AG08395 (cell line): ENCODE measurements at places on chromosomes 13 and 19.
A peak's percentile ranks its signal among the peaks of the same experiment; 100 is the strongest.

DNA sequence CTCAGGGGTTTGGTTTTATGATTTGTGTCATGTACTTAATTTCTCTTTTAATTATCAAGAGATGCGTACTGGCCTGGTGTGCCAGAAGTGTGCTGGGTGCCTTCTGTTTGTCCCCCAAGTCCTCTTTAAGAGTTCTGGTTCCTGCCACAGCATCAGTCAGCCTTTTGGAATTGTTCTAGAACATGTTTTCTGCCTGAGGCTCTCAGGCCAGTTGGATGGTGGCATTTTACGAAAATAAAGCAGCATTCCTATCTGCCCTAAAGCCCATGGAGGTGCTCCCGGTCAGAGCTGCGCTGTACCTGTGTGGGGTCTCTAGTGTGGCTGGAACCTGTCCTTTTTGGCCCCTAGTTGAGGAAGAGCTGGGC, 54.1 kb downstream of the TSSK6 start:
- DNase-seq, result no peak

DNA sequence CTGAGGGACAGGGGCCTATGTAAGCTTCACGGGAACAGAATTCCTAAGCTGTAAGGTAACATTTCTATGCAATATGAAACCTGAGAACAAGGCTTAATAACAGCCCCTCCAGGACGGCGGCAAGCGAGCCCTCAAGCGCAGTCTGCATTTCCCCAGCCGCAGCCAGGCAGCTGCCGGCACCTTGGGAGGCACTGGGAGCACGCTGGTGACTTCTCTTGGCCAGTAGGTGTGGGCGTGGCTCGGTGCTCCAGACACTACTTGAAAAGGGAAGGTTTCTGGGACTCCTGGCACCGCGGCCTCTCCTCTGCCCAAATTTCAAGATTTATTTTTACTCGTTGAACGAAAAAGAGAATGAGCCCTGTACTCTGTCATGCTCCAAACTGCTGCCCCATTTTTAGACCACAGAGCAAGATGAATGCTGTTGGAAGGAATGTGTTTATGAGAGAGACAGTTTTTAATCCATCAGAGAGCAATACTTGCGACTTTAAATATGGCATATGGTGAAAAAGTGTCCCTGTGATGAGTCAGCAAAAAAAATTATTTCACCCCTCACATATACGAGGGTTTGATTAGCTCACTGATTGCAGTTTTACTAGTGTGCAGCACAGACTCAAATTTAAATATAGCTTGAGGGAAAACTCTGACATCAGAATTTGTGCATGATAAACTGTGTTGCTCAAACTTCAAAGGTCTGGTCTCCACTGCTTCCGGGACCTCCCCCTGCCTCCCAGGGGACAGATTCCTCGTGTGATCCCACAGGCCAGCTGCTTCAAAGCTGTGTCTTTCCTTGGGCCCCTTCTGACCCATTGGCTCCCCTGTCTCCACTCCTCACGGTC, 81.2 kb downstream of the COL4A2 start:
- peak; percentile 75 for DNase-seq

DNA sequence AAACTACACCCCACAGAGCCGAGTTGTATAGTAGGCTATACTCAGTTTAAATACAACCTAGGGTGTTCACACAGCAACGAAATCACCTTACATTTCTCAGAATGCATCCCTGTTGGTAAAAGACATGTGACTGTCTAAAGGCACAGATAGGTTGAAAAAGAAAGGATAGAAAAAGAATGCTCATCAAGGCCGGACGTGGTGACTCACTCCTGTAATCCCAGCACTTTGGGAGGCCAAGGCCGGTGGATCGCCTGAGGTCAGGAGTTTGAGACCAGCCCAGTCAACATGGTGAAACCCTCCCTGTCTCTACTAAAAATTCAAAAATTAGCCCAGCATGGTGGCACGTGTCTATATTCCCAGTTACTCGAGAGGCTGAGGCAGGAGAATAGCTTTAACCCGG, 3.8 kb upstream of the IL17D start:
- no peak for DNase-seq

GRCh38 chr19:40388481-40388880, 1.5 kb downstream of the HIPK4 start:
- DNase-seq, result no peak

GRCh38 chr19:4557971-4558941, 1.2 kb downstream of the SEMA6B start:
- peak; percentile 55 for DNase-seq

DNA sequence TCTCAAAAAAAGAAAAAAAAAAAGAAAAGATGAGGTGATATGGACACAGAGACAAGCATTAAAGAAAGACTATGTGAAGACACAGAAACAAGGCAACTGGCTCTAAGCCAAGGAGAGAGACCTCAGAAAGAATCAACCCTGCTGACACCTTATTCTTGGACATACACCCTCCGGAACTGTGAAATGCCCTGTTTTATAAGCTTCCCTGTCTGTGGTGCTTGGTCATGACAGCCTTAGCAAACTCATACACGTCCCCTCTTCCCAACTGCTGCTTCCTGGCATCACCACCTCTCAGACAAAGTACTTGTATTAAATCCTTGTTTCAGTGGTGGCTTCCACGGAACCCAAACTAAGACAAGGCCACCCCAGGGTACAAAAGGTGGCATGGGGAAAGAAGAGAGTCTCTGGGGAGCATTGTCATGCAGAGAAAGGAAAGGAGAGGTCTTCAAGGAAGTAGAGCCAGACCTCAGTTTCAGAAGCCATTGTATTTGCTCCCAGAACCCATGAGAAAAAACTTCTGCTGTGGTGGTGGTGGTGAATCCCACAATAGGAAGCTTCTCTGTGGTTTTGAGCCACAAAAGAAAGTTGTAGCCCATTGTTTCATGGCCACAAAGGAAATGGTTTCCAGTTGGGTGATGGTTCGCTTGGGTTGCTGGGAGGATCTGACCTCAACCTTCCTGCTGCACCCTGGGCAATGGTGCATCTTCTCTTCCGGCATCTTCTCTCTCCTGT, 16.3 kb upstream of the TSPAN16 start:
- DNase-seq, result no peak
